Peyer's patch (tissue), 4 donors: ENCODE measurements at places on chromosomes 2 and 18. TPM values are rescaled to one million over a fixed set of nuclear protein-coding genes. Genes with fewer than 3 reads are reported as not detected.

- H3K27me3 ChIP-seq = no peaks in the 10 kb centered on the region
- H3K27ac ChIP-seq = no peak overlapping the region
- no peak overlapping the region for H3K4me3 ChIP-seq
- H3K4me1 ChIP-seq = no peaks in the 10 kb centered on the region
Measured at GRCh38 chr2:214192711-214193110, 218.1 kb upstream of the VWC2L start.

The FAP gene
- not detected for total RNA-seq

The ALPP gene
- not detected for total RNA-seq

DNA sequence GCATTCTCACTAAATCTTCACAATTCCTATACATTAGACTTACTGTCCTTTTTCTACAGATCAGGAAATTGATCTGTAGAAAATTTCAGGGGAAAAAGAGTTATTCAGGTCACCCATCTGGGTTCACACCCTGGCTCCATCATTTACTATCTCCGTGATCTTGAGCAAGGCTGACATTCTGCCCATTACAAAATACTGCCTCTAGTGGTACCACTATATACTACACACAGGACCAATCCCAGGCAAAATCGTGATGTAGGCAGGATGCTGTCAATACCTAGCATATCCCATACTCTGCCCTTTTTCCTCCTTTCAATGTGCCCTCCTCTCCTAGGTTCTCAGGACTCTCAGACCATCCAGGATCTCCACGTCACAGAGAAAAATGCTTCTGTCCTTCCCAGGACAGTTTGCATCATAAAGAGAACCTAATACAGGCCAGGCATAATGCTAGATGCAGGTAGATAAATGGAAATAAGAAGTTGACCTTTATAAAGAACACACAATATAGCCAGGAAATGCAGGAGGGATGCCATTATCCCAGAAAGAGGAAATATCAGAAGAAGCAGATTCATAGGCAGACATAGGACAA is 101.9 kb downstream of the CDH20 start:
- H3K4me1 ChIP-seq = no peaks in the 10 kb centered on the region
- H3K36me3 ChIP-seq = no peaks in the 10 kb centered on the region
- no peak overlapping the region for H3K4me3 ChIP-seq
- DNase-seq = no peak

DNA sequence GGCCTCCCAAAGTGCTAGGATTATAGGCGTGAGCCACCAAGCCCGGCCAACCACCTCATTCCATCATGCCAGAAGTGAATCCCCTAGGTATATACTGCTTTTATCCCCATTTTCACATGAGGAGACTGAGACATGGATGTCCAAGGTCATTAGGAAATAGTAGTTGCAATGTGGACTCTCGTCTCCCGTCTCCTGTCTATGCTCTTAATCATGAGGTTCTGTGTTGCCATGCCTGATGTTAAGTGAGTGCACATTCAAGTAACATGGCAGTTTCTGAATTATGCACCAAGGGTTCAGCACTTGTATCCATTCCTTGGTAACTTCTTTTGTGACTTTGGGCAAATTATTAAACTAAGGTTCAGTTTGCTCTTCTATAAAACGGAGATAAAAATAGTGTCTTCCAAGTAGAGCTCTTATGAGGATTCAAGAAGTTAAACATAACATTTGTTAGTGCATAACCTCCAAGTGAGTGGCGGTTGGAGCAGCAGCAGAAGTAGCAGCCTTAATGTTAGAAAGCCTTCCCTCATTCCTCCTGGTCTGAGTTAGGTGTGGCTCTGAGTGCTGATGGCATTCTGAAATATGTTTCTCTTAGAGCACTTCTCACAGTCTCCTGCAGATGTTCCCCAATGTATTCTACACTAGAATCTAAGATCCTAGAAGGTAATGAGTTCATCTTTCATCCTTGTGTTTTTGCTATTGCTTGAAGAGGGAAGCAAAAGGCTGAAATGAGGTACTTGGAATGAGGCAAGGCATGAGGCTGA is 21.9 kb downstream of the SOCS6 start:
- H3K27ac ChIP-seq = no peak overlapping the region
- no peak for DNase-seq
- no peaks in the 10 kb centered on the region for H3K4me1 ChIP-seq
- no peaks in the 10 kb centered on the region for H3K27me3 ChIP-seq
- no peak overlapping the region for H3K4me3 ChIP-seq

The RAD51AP2 gene
- total RNA-seq = not detected

- H3K27ac ChIP-seq = no peak overlapping the region
- H3K36me3 ChIP-seq = no peaks in the 10 kb centered on the region
- DNase-seq = no peak
- no peaks in the 10 kb centered on the region for H3K27me3 ChIP-seq
- H3K4me3 ChIP-seq = no peak overlapping the region
Measured at GRCh38 chr18:59057969-59058368, 81.7 kb upstream of the SEC11C start.

GRCh38 chr2:89767572-89768435 is 1076.3 kb downstream of the RPIA start:
- DNase-seq = no peak
- peaks cover 8% of the 10 kb centered on the region for H3K4me1 ChIP-seq
- H3K4me3 ChIP-seq = no peak overlapping the region
- no peaks in the 10 kb centered on the region for H3K36me3 ChIP-seq
- H3K27ac ChIP-seq = no peak overlapping the region

DNA sequence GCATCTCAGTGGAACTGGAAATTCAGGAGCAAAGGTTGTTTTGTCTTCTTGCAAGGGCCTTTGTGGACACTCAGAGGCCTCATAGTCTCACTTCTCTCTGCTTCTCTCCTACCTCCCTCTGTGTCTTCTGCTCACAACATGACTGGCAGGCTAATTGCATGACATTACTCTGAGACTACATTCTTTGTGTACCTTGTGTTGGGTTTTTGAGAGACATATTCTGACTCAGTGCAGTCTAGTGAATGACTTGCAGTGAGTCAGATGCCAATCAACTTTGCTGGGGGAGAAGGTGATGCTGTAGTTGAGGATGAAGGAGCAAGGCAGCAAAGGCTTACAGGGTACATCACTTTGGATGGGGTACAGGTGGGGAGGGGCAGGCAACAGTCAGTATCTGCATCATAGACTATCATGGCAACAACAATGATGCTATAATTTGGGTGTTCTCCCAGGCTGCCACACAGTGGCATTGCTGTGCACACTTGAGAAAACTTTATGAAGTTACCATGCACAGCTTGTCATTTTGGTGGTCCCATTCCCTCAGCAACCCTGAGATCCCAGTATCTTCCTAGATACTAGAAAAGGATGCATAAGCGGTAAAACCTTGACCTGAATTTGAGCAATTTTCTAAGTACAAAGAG is 69.3 kb upstream of the SLC16A14 start:
- no peaks in the 10 kb centered on the region for H3K4me1 ChIP-seq
- no peaks in the 10 kb centered on the region for H3K36me3 ChIP-seq
- no peaks in the 10 kb centered on the region for H3K27me3 ChIP-seq

The TBR1 gene
- not detected for total RNA-seq

The CRYGC gene
- total RNA-seq = not detected

DNA sequence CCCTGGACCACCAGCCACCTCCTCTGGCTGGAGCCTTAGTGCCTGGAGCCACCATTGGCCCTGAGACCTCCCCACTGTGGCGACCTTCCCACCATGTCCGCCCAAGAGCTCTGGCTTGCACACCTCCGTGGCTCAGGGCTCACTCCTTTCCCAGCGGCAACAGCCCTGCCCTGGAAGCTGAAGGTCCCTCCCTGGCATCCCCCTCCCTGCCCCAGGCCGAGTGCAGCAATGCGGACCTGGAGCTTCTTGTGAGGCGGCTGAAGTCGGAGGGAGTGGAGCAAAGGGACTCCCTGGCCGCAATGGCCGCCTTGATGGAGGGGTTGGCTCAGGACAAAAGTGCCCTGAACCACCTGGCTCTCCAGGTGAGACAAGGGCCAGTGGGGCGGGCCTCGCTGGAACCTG is 28.6 kb downstream of the CROCC2 start:
- H3K4me3 ChIP-seq = no peak overlapping the region
- DNase-seq = peak; percentile 37
- no peak overlapping the region for H3K27ac ChIP-seq
- H3K36me3 ChIP-seq = no peaks in the 10 kb centered on the region

The TMEM37 gene
- 17.3 TPM for total RNA-seq
